ENCODE measurements at places on chromosomes 4 and X.

DNA sequence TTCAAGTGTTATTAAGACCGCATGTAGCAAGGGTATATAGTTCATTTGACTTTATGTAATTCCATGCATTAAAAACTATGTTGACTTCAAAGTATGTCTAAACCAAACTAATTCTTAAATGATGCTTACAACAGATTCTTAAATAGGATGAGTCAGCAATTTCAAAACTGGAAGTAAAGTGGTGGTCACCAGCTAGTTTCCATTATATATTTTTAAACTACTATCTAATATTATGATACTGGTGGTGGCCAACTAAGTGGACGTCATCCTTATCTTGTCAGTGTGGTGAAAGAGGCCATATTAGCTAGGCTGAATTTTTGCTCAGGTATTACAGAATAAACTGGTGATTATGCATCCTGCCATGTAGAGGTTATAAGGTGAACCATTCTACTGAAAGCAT lies 1.2 kb downstream of the IL15 start:
- DNase-seq, result no peak

- DNase-seq, result no peak
Measured at GRCh38 chrX:132127743-132128142, at the start of gene FRMD7. FRMD7 (minus strand) TSS chrX:132128020; CDS start chrX:132127844, 176 bp downstream.

DNA sequence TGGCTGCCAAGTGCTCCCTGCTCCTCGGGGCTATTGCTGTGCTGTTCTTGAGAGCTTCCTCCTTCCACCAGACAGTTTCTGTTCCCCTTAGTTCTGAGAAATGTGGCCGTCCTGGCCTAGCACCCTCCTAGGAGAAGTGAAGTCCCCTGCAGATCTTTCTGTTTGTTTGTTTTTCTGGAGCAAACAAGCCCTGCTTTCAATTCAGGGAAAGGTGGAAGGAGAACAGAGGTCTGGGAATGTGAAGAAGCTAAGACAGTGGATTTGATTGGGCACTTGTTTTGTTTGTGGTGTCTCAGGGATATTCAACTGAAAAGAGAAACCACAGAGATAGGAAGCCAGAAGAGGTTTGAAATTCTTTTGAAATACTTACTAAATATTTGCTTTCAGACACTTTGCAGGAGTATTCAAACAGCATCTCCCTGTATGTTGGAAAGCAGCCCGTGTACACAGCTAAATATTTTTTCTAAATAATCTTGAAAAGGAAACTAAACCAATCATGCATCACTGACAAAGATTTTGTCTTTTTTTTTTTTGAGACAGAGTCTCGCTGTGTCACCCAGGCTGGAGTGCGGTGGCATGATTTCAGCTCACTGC lies 36.5 kb upstream of the PPM1K start:
- peak; percentile 57 for DNase-seq

GRCh38 chr4:90099812-90100211 lies 27.4 kb upstream of the CCSER1 start:
- DNase-seq, result no peak
